Stimulated activated CD4-positive, alpha-beta T cell treated with anti-CD3 and anti-CD28 coated beads, TNF-alpha, amount 100 ng/mL, for 24 hours (primary cell): ENCODE measurements at places on chromosomes 2 and 18.
A peak's percentile ranks its signal among the peaks of the same experiment; 100 is the strongest.

GRCh38 chr2:216774180-216774579 lies 78.8 kb upstream of the IGFBP5 start:
- no peak for DNase-seq

DNA sequence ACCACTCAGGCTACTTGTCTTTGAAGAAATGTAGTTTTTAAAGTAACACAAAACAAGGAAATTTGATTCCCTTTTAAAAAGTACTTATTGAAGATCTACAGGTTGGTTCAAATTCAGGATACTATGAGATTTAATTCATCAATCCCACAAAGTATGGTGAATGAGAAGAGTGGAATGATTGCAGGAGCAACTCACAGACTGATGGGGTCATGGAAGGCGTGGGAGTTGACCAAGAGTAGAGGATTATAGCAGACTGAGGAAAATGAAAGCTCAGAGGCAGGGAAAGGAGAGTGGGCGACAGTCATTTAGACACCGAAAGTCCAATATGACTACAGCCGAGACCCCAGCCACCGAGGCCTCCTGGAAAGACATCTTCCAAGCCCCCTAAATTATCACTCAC lies 12.5 kb upstream of the DAPL1 start:
- DNase-seq, result no peak

- DNase-seq, result no peak
Measured at GRCh38 chr18:48065601-48065995, 135.1 kb upstream of the SMAD2 start.

- DNase-seq, result no peak
Measured at GRCh38 chr2:27029051-27029450, 3.7 kb upstream of the TMEM214 start.

DNA sequence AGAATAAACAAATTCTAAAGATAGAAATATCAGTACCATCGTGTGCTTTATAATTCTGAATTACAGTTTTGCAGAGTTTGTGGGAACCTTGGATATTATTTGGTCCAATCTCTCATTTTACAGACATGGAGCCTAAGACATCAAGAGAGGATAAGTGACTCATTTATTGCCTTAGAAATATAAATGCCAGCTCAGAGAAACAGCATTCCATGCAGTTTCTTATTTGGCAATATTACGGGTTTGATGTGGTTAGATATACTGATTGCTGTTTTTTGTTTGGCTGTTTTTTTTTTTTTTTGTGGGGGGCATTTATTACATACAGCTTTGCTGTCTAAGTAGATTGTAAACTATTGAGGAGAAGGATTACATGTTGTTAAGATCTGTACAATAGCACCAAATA lies 1241.1 kb upstream of the LRRTM1 start:
- no peak for DNase-seq

DNA sequence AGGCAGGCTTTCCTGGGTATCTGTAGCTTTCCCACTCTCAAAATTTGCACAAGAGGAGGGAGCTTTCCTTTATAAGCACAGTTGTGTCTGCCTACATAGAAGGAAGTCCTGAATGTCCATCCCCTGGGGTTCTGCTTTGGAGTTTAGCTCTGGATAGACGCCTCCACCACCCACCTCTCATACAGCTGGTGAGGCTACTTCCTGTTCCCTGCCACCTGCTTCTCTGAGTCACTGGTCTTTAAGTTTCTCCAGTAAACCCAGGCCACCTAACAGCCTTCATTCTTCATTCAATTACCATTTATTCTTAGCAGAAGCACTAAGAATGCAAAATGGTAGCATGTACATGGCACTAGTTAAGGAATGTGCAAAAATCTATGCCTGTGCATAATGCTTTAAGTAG lies 407.8 kb downstream of the CDH2 start:
- DNase-seq, result no peak

DNA sequence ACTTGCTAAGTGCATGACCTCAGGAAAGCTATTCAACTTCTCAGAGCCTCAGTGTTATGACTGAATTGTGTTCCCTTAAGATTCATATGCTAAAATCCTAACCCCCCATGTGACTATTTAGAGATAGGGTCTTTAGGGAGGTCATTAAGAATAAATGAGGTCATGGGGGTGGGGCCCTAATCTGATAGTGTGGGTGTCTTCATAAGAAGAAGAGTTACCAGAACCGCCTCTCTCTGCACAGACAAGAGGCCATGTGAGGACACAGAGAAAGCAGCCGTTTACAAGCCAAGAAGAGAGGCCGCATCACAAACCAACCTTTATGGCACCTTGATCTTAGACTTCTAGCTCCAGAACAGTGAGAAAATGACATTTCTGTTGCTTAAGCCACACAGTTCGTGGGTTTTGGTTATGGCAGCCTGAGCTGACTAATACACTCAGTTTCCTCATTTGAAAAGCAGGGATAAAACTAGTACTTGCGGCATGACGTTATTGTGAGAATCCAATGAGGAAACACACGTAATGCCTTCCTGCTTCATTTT lies 9.9 kb downstream of the SH2D6 start:
- DNase-seq, result no peak

DNA sequence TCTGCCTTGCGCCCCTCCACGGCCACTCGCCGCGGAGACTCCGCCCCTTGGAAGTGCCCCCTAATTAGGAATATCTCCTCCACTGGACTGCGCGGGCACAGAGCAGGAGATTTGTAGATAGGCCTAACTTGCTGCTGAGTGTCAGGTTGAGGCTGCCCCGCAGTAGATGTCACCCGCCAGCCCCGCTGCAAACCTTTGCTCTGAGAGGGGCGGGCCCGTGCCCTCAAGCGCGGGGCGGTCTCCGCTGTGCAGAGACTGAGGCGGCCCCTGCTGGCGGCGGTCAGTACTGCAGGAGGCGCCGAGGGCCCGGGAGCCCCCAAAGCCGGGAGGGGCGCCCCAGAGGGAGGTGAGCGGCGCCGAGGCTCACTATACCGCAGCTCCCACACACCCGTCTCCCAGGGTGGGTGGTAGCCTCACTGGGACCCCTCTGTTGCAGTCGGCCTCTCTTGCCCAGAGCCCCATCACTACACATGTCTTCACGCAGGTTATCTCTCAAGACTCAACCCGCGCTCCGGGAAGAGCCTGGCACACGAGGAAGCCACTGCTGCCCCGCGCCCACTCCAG lies 2.9 kb upstream of the NEURL3 start:
- DNase-seq, result peak; percentile 85

GRCh38 chr2:20097889-20098714 lies 46.7 kb upstream of the LAPTM4A start:
- peak; percentile 60 for DNase-seq

GRCh38 chr2:98489971-98490962 lies 45.6 kb downstream of the INPP4A start:
- no peak for DNase-seq

DNA sequence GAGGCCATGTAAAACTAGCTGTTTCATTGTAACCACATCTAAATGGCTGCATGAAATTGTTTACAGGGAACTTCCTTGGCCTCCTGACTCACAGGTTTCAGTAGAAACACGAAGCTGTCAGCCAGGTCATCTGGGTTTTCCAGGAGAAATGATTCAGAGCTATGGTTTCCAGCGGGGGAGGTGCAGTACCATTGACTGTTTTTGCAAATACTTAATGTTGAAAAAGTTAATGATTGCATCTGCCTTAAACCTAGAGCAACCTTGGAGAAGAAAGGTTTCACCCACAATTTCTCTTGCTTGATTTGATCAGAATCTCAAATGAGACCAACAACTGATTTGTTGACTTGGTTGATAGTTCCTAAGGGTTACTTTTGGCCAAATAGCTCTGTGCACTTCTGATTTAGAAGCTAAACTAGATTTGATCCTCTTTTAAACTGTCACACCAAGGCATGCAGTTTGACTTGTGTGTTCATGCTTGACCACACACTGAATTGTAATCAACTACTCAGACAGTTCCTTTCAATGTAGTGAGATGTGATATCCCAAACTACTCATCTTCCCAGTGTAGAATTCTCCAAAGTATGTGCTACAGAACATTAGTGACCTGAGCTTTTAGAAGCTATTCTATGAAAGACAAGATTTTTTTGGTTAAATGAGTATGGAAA lies 193.5 kb upstream of the CHST9 start:
- DNase-seq, result no peak

GRCh38 chr2:481388-481787 lies 193.5 kb upstream of the ALKAL2 start:
- DNase-seq, result no peak

DNA sequence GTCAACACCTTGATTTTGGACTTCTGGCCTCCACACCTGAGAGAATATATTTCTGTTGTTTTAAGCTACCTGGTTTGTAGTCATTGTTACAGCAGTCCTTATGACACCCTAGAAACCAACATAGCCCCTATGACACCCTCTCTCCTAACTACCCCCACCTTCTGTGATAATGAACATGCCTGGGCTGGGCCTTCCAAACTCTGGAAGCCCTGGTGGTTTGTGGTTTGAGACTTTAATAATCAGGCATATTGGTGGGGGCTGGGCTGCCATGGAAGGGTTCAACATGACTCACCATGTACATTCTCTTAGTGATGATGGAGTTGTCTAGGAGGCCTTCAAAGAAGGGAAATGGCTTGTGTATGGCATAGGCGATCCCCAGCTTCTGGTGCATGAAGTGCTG lies 3.3 kb downstream of the SP110 start:
- no peak for DNase-seq

- no peak for DNase-seq
Measured at GRCh38 chr2:11742702-11743357, 3.6 kb upstream of the LPIN1 start.

DNA sequence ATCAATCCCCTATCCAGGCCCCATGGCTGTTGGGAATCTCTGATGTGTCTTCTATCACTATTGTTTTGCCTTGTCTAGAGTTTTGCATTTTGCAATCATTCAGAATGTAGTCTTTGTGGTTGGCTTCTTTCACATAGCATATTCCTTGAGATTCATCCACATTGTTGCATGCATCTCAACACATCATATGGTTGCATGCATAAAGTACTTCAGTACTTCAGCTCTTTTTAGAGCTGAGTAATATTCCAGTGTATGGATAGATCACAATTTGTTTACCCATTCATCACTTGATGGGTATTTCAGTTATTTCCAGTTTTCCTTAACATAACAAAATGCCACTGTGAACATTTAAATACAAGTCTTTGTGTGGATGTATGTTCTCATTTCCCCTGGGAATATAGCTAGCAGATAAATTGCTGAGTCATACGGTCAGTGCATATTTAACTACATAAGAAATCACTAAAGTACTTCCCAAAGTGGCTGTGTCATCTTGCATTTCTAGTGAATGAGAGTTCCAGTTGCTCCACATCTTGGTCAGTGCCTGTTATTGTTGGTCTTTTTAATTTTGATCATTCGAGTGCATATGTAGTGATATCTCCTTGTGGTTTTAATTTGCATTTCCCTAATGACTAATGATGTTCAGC lies 138.8 kb downstream of the BCL11A start:
- no peak for DNase-seq

GRCh38 chr2:189533288-189534035 lies 47.1 kb downstream of the SLC40A1 start:
- DNase-seq, result no peak

- DNase-seq, result no peak
Measured at GRCh38 chr2:215338883-215339679, 27.2 kb downstream of the ATIC start.

- no peak for DNase-seq
Measured at GRCh38 chr2:74228772-74229171, 30.4 kb downstream of the MTHFD2 start.

DNA sequence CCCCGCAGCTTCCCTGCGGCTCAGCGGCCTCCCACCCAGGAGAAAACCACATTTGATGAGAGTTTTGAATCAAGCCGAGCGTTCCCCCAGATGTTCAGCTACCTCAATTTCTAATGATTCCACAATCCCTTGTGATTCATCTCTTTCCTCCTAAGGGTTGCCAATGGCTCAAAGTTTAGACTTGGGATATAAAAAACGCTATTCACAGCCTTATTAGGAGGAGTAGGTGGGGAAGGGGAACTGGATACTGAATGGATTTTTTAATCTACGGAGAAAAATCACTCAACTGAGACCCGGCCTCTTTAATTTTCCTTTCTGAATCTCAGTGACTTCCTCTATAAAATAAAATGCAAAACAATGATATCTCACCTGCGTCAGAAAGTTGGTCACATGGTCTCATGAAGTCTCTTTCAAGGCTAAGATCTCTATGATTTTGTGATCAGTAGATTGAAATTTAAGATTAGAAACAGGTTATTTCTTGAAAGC lies 192.6 kb upstream of the TCF4 start:
- DNase-seq, result no peak

- DNase-seq, result no peak
Measured at GRCh38 chr18:72899338-72899737, 31.6 kb upstream of the NETO1 start.

DNA sequence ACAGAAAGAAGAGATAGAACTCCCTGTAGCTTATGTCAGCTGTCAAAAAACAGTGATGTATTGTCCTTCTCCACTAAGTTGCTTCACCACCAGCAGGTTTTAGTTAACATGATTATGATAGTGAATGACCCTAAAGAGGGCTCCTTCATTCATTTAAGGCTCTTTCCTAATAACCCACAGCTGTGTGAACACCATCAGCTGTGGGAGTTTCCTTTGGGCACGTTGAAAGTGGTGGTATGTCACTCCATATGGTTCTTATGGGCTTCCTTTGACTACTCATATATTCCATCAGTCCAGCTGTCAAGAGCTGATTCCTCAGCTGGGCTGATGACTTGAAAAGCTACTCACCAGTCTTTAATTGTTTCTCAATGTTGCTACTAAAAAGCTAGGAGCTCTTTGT lies 210.3 kb downstream of the UBE2E3 start:
- DNase-seq, result no peak

GRCh38 chr18:72411261-72411660 lies 132.9 kb downstream of the CBLN2 start:
- DNase-seq, result no peak

DNA sequence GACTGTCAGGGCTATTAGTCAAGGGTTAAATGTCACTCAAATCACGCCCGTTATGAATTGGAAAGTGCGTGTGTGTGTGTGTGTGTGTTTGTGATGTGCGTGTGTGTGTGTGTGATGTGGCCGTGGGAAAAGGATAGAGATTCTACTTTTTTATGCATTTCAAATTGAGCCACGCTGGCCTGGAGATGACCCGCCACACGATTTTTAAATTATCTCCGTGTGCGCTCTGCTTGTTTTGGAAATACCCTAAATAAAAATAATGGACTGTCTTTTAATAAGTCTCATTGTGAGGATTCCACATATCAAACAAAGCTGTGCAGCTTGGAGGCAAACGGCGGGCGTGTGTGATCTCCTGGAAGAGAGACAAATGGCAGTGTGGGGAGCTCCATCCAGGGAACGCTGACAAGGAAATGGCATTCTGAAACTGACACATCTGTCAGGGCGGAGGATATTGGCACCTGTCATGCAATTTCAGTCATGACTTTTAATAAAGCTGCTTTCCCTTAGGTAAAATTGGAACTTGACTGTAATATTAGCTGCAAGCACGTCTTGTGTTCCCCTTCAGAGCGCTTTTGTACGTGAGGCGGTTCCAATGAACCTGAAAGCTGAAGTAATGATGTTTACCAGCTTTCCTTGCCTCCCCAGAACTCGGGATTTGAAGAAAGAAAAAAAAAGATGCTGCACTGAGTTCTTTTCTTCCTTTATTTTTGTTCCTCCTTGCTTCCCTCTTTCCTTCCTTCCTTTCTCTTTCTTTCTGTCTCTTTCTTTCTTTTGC lies 381.8 kb upstream of the SMIM21 start:
- no peak for DNase-seq

- DNase-seq, result no peak
Measured at GRCh38 chr2:147609301-147609700, 235.5 kb upstream of the ACVR2A start.

GRCh38 chr2:12071318-12071717 lies 324.9 kb downstream of the LPIN1 start:
- no peak for DNase-seq

- no peak for DNase-seq
Measured at GRCh38 chr18:45274026-45274425, 341.2 kb upstream of the SLC14A2 start.

- DNase-seq, result no peak
Measured at GRCh38 chr2:54956111-54956627, 94.1 kb downstream of the RTN4 start.
